ENCODE measurements at places on chromosomes 4 and X.

DNA sequence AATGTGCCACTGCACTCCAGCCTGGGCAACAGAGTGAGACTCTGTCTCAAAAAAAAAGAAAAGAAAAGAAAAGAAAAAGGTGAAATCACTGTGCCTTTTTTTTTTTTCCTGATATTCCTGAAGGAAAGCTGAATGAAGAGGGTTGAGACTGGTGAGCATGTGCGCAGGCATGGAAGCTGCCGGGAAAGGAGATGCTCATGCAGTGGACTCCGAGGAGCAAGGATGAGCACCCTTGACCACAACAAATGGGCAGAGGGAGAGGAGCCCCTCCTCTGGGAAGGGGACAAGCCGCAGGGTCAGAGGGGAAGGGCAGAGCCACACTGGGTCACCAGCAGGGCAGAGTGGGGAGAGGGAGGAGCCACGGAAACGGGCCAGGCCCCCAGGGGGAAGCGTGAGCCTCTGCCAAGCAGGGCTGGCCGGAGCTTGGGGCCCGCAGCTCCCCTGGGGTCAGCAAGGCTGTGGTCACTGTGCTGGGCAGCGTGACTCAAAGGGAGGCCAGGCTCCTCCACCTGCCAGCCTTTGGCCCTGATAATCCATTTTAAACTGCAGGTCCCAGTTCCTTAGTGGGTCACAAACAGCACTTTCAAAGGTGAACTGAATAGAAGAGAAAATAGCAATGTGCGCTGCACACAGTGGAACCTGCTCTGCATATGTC is 79.8 kb downstream of the NAT8L start:
- no peak for DNase-seq

- no peak for DNase-seq
Measured at GRCh38 chrX:50054147-50054546, 131.8 kb downstream of the CLCN5 start.

- no peak for DNase-seq
Measured at GRCh38 chr4:113073451-113074005, 24.1 kb downstream of the ANK2 start.

- DNase-seq = no peak
Measured at GRCh38 chr4:96025011-96025410, 185.1 kb downstream of the PDHA2 start.

DNA sequence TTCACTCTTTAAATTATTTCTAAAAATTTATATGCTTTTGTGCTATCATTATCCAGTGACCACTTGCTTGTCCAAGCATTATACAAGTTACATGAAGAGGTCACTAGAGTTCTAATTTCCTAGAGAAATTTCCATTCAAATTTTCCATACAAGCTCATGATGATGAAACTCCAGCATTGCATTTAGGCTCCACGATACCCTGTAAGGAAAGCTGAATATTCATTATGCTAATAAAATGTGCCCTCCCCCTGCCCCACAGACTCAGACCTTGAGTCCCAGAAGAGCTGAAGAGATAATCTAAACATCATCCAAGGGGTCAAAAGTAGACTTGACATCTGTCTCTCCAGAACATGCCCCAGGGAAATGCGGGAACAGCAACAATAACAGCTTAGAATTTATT is 19.6 kb upstream of the FAM156A start:
- DNase-seq = no peak

- DNase-seq = no peak
Measured at GRCh38 chr4:8817813-8818062, 53.9 kb downstream of the HMX1 start.

- DNase-seq = no peak
Measured at GRCh38 chr4:186948361-186949242, 224.9 kb upstream of the FAT1 start.

DNA sequence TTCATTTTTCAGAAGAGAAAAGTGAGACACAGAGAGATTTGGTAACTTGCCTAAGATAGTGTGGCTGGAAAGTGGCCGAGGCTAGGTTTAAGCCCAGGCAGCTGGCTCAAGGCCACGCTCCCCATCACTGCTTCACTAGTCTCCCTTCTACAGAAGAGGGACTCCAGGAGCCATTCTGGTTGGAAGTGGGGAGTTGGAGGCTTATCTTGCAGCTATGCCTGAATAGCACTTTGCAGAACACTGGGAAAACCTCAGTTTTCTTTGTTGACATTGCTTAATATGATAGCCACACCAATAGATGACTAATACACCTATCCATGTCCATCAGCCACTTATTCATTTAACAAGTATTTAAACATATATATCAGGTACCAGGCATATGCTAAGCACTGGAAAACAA is 18.5 kb downstream of the LRRC66 start:
- DNase-seq = no peak

- DNase-seq = peak; percentile 23
Measured at GRCh38 chr4:37889849-37890800, 759 bp upstream of the TBC1D1 start.

DNA sequence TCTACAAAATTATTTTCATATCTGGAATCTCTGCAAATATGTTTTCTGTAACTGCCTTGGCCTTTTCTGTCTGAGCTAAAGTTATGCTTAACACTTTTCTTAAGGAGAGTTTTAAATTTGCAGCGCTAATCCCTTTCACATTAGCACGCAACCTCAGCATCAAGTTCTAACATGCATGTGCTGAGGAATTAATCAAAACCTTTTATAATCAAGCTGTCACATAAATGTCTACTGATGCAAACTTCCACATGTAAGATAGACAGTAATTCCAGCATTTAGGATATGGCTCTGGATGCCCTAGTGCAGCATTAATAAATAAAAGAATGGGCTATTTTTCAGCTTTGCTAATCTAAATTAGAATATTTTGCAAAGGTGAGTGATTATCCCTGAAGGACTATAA is 17.5 kb upstream of the NEIL3 start:
- DNase-seq = no peak

DNA sequence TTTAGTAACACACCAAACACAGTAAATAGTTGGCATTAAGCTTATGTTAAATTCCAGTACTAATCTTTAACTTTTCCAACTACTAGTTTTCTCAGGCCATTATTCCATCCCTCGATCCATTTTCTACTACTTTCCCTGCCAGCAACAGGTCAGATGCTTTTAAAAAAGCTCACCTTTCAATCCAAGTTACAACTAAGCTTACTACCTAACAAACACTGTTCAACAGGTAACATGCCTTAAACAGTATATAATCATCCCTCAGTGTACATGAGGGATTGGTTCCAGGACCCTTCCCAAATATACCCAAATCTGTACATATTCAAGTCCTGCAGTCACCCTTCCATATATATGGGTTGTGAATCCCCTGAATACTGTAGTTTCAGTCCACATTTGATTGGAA is 5.5 kb downstream of the CCNA2 start:
- no peak for DNase-seq

GRCh38 chrX:110180928-110181310 is 137.0 kb downstream of the AMMECR1 start:
- DNase-seq = no peak

GRCh38 chr4:98689507-98690174 is 31.2 kb upstream of the TSPAN5 start:
- DNase-seq = no peak

- no peak for DNase-seq
Measured at GRCh38 chr4:168384437-168385141, 66.0 kb upstream of the DDX60 start.

GRCh38 chrX:27404366-27404765 is 58.8 kb downstream of the PPP4R3C start:
- no peak for DNase-seq

GRCh38 chrX:119880552-119881437 is 9.2 kb downstream of the NDUFA1 start:
- DNase-seq = no peak

GRCh38 chr4:55530167-55530566 is 16.5 kb downstream of the CLOCK start:
- DNase-seq = no peak

GRCh38 chr4:88897180-88897579 is 159.8 kb downstream of the FAM13A start:
- no peak for DNase-seq

DNA sequence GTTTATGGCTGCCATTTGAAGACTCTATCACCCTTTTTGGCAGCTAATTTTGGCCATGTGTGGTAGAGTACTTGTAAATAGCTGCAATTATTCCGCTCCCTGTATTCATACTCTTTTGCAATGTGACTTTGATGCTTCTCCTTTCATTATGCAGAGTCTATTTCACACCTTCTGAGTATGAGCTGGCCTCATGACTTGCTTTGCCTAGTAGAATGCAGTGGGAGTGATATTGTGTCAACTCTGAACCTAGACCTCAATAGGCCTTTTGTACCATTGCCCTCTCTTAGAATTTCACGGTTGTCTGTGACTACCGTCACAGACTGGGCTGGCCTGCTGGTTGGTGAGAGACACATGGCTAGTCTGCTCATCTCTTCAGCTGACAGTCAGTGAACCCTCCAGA is 118.8 kb downstream of the DDIT4L start:
- no peak for DNase-seq

DNA sequence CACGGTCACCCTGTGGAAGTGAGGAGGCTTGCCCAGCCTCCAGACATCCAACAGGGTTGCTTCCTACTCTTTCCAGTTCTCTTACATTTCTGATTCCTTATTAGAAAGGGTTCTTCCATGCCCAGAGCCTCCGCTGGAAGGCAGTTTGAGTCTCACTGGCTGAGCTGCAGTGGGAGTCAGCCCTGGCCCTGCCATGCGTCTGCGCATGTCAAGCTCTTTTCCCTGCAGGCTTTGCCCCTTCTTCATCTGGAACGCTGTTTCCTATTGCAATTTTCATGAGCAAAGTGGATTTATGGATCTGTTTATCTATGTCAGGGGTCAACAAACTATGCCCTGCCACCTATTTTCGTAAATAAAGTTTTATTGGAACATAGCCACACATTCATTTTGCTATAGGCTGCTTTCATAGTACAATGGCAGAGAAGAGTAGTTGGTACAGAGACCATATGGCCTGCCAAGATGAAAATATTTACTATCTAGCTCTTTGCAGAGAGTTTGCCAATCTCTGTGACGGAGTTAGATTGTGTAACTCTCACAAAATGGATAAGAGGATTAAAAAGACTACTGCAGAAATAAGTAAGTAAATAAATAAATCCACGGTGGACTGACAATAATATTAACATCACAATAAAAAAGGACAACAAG is 3.9 kb upstream of the CHRNA9 start:
- DNase-seq = no peak

DNA sequence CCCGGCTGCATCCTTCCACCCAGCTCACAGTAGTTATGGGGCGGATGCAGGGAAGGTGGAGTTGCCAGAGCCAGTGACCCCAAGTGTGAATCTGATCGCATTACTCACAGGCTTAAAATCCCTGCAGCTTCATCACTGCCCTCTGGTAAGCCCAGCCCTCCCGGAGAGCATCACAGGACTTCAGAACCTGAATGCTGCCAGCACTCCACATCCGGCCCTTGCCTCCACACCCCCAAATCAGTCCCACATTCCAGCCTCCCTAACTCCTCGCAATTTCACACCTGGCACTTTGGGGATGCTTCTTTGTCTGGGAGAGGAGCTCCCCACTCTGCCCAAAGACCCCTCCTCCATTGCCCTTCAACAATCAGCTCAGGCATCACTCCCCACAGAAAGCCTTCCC is 15.6 kb downstream of the RASL11B start:
- no peak for DNase-seq

GRCh38 chr4:22607382-22607781 is 85.4 kb upstream of the GBA3 start:
- peak; percentile 3 for DNase-seq

- no peak for DNase-seq
Measured at GRCh38 chrX:87727620-87728019, 210.0 kb downstream of the KLHL4 start.

- no peak for DNase-seq
Measured at GRCh38 chr4:55851885-55852284, 1.6 kb upstream of the EXOC1 start.

- DNase-seq = no peak
Measured at GRCh38 chrX:97564496-97564895, 680.8 kb downstream of the RPA4 start.

GRCh38 chrX:85114776-85115175 is 111.1 kb downstream of the APOOL start:
- DNase-seq = no peak

DNA sequence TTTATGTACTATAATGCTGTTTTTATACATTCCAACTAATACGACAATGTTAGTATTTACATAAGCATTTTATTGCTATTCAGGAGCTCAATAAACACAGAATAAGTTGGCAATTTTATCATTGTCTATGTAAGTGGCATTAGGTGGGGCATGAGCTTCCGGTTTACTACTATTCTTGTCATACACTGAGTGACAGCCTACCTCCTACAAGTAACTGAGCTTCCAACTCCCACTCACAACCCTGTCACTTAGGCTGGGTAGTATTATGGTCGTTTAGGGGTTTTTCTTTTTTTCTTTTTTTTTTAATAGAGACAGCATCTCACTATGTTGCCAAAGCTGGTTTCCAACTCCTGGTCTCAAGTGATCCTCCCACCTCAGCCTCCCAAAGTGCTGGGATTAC is 7.4 kb downstream of the PPID start:
- no peak for DNase-seq

GRCh38 chrX:12885508-12885907 is 18.6 kb downstream of the TLR7 start:
- no peak for DNase-seq

- no peak for DNase-seq
Measured at GRCh38 chrX:104330966-104331365, 76.2 kb upstream of the ESX1 start.

GRCh38 chrX:70176938-70177533 is at the start of gene DGAT2L6:
Gene DGAT2L6 (plus strand): TSS chrX:70177483. CDS start chrX:70177583, 100 bp downstream.
- no peak for DNase-seq

GRCh38 chr4:112451831-112452230 is 64.1 kb downstream of the NEUROG2 start:
- no peak for DNase-seq

DNA sequence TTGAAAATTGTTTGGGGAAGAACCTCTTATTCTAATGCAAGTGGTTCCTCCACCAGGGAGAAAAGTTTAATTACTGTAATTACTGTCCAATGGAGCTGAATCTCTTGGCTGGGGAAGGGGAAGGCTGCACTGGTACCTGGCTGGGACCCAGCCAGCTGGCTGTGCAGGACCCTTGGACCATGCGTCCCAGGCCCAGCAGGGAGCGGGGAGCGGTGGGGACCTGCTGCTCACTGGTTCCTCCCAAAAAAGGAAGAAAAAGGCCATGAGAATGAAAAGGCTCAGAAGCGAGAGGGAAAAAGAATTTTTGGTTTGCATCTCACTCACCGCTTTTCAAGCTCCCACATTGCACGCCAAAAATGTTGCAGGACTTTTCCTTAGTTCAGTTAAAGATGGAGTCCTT is 333.5 kb downstream of the FAM47B start:
- DNase-seq = no peak

GRCh38 chrX:154797006-154797405 is 8.3 kb downstream of the MPP1 start:
- DNase-seq = no peak

DNA sequence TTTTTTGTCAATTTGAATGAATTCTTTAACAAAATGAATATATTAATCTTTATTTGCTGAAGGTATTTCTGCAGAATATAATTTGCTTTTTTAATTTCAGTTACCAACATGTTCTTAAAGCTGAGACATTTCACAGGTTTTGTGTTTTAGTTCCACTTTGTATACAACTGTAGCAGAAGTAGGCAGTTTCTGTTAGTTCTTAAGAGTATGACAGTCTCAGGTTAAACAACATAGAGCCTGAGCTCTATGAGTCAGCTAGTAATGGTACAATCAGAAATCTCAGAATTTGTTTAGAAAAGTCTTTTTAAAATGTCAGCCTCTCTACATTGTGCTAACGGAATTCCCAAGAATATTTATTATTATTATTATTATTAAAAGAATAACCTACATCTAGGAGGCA is 50.4 kb downstream of the GSTCD start:
- no peak for DNase-seq

All from stimulated activated CD4-positive, alpha-beta T cell treated with anti-CD3 and anti-CD28 coated beads, Interleukin-2, amount 100 ng/mL, for 48 hours (primary cell).